ENCODE measurements at places on chromosomes 1 and 21. TPM values are rescaled to one million over a fixed set of nuclear protein-coding genes. Genes with fewer than 3 reads are reported as not detected.

DNA sequence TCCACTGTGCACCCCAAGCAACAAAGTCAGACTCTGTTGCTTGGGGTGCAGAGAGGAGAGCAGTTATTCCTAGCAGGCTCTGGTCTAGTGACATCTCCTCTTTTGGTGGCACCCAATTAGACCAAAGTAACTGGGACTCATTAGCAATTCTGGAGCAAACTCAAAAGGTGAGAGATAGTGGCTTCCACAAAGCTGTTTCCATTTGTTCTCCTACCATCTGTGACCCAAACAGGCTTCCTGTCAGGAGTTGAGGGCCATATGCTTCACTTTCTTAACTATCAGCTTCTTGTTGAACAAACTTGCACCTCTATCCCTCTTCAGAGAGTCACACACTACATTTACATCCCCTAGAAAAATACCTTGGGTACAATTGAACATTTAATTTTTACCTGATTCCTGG lies 1.5 kb upstream of the ATXN7L2 start:
- no peak for DNase-seq

DNA sequence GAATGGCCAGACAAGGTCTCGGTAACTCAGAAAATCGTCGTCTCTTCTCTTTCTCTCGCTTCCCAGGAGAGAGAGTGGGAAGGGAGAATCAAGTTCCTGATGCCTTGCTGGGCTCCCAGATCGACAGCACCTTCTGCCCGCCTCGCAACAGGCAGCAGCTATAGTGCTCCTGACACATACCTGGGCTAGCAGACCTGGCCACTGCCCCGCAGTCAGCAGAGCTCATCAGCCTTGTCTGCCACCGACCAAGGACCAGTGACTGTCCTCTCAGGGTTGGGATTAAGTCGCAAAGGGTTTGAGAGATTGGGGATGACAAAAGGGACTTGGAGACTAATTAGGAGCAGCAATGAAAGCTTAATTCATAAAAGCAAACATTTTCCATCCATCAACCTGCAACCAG lies 4.1 kb downstream of the RUNX3 start:
- no peak for DNase-seq

Gene IQCC
- total RNA-seq = 0.78 TPM

GRCh38 chr1:79079770-79080169 lies 73.2 kb upstream of the ADGRL4 start:
- no peak for DNase-seq

Gene NRAS
- total RNA-seq = 11.2 TPM

Gene TMCC2
- 4.0 TPM for total RNA-seq

GRCh38 chr1:211520641-211521040 lies 28.7 kb upstream of the RD3 start:
- DNase-seq = no peak

GRCh38 chr1:10561955-10562354 lies 87.2 kb downstream of the PEX14 start:
- no peak for DNase-seq
